ENCODE measurements at places on chromosomes 3 and 15. TPM values are rescaled to one million over a fixed set of nuclear protein-coding genes. Genes with fewer than 3 reads are reported as not detected.

GRCh38 chr3:127820221-127820825 lies 2.0 kb downstream of the MGLL start:
- DNase-seq = peak; percentile 69

Gene LINGO1
- 1.7 TPM for total RNA-seq

- no peak for DNase-seq
These were observed 96.9 kb upstream of the ATP2B2 start for GRCh38 chr3:10602271-10602670.

- DNase-seq = no peak
These were observed 150.5 kb upstream of the LPP start for GRCh38 chr3:188003188-188004171.

DNA sequence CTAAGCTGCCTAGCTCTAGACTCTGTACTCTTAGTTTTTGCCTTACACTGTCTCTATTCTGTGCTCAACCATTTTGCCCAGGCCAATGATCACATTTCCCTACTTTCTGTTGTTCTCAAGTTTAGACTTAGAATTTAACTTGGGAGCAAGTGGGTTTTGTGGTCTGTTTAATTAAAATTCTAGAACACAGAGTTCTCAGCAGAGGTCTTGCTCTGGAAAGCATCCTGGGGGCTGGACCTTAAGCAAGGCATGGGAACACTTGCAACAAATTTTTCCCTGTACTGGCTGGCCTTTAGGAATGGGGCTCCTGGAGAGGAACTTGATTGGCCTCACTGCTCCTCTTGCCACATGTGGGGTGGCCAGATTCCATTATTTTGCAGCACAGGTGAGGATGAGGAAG lies 236.3 kb upstream of the LRTM1 start:
- no peak for DNase-seq

DNA sequence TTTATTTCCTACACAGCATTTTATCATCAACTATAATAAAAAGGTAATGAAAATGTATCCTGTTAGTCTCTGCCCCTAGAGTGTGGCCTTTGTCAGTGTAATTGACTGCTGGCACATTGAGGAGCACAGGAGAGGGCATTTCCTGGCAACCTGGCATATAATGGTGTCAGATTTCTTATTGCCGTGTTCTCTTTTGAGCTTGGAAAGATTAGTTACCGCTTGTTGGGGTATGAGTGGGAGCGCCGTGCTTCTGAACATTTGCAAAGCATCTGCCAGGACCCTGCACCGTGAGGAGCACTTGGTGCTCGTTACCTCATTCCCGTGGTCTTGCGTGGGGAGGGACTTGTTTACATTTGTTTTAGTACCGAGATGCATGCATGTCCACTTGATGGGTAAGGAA lies 124.4 kb downstream of the PTPRG start:
- DNase-seq = no peak

- no peak for DNase-seq
These were observed 218.1 kb downstream of the NSUN3 start for GRCh38 chr3:94280958-94281357.

- no peak for DNase-seq
These were observed 18.1 kb downstream of the LNP1 start for GRCh38 chr3:100419406-100419805.

DNA sequence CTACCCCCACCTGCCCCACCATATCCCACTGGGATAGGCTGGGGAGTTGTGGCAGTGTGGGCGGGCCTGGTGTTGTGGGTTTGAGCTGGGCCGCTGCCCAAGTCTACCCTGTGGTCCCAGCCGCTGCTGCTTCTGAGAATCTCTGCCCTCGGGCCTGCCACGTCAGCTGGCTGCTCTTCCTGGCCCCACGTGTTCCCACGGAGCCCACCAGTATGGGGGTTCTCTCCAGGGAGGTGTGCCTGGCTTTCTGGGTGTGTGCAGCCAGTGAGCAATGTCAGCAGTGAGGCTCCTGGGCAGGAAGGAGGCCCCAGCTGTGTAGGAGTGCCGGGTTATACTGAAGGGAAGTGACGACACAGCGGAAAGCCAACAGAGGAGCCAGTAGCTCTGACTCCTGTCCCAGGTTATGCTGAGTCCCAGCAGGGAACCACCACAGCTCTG lies 10.5 kb downstream of the GNAI2 start:
- peak; percentile 66 for DNase-seq

Gene CCR3
- not detected for total RNA-seq

- no peak for DNase-seq
These were observed 324.6 kb downstream of the MAGI1 start for GRCh38 chr3:65714134-65714533.

DNA sequence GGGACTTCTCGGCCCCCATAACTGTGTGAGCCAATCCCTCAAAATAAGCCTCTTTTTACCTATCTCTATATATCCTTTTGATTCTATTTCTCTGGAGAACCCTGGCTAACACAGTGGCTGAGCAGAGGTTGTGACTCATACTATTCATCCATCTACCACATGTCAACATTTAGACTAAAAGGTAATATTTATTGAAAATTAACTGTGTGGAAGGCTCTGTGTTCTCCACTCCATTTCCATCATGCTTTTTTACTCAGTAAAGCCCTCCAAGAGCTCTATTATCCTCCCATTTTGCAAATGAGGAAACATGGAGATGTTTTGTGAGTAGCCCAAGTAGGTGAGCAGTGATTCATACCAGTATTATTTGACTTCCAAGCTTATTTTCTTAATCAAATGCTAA lies 217.9 kb upstream of the DCBLD2 start:
- no peak for DNase-seq

GRCh38 chr3:102136183-102136582 lies 286.9 kb downstream of the NFKBIZ start:
- no peak for DNase-seq

Gene ACTRT3
- total RNA-seq = 4.0 TPM

DNA sequence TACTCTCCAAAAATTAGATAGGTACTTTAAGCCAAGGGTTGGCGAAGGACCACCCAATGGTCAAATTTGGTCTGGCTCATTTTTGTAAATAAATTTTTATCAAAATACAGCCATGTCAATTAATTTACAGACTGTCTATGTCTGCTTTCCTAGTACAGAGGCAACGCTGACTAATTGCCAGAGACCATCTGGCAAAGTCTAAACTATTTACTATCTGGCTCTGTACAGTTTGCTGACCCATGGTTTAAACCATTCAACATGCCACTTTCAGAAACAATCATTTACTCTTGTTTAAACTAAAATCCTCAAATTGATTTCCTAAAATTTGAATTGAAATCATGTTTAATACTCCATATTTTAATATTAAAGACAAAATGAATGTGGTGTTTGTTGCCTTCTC lies 25.9 kb downstream of the CBLB start:
- DNase-seq = no peak

GRCh38 chr15:92681141-92681631 lies 25.6 kb upstream of the FAM174B start:
- no peak for DNase-seq

GRCh38 chr3:122235147-122235546 lies 51.7 kb downstream of the CASR start:
- no peak for DNase-seq

- peak; percentile 73 for DNase-seq
These were observed 149.4 kb upstream of the WNT5A start for GRCh38 chr3:55636300-55637195.

Gene SLC22A13
- 0.68 TPM for total RNA-seq

- no peak for DNase-seq
These were observed 18.6 kb upstream of the SENP7 start for GRCh38 chr3:101531473-101532086.

Gene CLSTN2
- 9.7 TPM for total RNA-seq

DNA sequence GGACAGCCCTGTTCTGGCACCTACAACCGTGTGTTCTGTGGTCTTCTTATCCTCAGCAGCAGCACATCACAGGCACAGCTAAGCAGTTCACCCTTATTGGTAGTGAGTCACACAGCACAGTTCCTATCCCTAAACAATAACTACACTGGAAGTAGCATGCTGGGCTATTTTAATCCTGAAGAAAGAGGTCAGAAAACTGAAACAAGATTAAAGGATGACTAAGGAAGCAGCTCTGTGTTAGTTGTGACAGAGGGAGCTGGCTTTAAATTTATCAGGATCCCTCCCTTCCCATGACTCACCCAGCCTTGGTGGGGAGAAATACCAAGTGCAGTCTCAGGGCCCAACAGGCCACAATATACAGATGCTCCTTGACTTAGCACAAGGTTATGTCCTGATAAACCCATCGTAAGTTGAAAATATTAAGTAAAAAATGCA lies 144.3 kb downstream of the ERC2 start:
- no peak for DNase-seq

DNA sequence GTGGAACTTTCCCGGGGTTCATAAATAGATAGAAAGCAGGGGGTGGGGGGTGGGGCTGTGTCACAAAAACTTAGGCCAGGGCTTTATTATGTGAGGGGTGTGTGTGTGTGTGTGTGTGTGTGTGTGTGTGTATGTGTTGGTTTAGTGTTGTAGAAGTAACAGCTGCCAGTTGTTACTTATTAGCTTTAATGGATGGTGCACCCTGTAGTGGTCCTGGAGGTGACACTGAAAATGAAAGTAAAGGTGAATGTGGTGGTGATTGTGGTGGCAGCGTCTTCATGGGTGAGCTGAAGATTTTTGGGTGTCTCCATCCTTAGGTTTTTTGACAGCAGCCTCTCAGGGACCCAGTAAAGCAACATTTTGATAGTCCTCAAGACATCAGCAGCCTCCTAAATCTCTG lies 449.9 kb downstream of the PDCD6IP start:
- no peak for DNase-seq

Gene CAND2
- total RNA-seq = 13.7 TPM

Gene TRPM1
- total RNA-seq = not detected

DNA sequence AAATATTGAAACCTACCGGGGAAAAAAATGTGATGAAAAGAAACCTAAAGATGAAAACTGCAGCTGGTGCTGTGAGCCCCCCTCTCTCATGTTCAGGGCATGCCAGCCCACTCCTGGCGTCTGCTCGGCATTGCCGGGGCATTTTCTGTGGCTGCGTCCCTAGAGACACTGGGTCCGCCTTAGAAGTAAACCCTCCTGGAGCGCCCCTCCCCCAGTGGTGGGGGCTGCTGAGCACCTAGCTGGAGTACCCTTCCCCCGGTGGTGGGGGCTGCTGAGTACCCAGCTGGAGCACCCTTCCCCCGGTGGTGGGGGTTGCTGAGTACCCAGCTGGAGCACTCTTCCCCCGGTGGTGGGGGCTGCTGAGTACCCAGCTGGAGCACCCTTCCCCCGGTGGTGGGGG lies 24.5 kb upstream of the GABRA5 start:
- DNase-seq = no peak

Gene UBA7
- total RNA-seq = 162 TPM

Gene KLHL40
- not detected for total RNA-seq

- DNase-seq = no peak
These were observed 60.8 kb downstream of the USP13 start for GRCh38 chr3:179713643-179714090.

DNA sequence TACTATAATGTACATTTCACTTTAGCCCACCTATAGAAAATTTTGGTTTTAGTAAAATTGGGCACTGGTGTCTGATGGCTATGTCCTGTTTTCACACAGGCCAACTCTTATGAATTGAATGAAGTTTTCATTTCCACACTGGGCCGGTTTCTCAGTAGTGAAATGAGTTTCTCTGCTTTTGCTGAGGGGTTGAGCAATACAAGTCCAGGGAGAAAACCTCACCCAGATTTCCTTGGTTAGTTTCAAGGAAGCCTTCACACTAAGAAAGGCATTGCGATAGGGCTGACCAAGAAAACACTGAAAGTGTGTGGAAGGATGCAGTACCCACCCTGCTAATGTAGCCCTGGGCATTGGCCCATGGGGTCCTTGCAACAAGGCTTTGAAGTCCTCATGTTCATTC lies 331.5 kb upstream of the CFAP20DC start:
- DNase-seq = no peak

Gene OXTR
- 0.49 TPM for total RNA-seq

DNA sequence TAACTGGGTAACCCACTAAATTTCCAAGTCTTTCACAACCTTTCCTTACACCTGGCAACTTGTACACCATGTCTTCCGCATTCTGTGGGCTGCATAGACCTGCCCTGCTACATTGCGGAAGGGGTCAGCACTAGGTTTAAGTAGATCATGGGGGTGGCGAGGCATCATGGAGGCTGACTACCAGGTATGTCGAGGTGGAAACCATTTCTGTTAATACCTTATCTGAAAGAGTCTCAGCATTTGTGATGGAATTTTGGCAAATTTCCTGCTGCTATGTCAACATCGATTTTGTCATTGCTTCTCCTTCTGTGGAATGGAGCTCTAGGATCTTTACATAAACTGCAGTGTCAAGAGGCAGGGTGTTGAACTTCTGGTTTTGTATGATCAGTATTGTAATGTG lies 187.2 kb downstream of the GHSR start:
- no peak for DNase-seq

- DNase-seq = no peak
These were observed 306.4 kb downstream of the MAGI1 start for GRCh38 chr3:65732051-65732935.

Gene NGLY1
- 54.3 TPM for total RNA-seq

Gene GP9
- not detected for total RNA-seq

DNA sequence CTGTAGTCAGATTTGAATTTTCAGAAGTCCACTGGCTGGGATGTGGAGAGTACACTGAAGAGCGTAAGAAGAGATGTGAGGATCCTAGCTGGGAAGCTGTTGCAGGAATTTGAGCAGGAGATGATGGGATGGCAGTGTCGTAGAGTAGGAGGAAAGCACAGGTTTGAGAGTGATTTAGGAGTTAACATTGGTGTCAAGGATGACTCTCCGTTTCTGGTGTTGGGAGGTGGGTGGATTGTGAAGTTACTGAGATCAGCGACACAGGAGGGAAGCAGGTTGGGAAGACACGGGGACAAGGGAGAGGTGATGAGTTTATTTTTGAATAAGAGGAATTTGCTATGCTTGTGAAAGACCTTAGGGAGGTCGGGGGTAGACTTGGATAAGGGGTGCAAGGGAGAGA lies 434.2 kb upstream of the TPM1 start:
- no peak for DNase-seq

DNA sequence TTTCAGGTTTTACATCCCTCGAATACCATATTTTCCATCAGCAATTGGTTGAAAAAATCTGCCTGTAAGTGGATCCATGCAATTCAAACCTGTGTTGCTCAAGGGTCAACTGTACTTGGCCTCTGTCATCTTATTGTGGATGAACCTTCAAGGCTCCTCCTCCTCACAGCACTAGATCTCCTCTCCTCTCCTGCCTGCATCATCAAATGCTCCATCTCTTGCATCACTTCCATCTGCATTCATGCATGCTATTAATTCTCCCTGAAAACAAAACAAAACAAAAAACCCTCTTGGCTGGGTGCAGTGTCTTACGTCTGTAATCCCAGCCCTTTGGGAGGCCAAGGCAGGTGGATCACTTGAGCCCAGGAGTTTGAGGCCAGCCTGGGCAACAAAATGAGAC lies 10.1 kb downstream of the BCL2L10 start:
- no peak for DNase-seq

Gene PXYLP1
- total RNA-seq = 26.3 TPM
